Renal cortical epithelial cell (primary cell): ENCODE measurements at places on chromosomes 1 and 21.
A peak's percentile ranks its signal among the peaks of the same experiment; 100 is the strongest.

DNA sequence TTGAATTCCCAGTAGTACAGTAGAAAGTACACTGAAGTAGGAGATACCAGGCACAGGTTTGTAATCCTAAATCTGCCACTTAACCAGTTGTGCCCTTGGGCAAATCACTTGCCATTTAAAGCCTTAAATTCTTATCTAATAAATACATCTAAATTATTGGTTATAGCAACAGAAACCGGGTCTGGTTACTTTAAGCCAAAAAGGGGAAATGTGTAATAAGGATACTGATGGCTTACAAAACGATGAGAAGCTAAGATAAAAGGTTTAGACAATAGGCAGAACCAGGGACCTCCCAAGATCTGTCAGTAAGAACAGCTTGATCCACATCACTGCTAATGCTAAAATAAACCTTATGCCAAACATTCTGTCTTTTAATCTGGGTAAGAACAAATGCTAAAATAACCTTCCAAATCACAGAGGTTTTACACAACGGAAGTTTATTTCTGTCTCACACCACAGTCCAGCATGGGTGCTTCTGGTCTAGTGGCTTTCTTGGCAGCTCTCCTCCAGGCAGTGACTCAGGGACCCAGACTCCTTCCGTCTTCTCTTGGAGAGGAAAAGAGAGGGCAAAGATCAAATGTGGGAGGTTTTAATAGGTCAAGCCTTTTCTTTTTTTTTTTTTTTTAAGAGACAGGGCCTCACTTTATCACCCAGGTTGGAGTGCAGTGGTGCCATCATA is 16.5 kb upstream of the ZMYM1 start:
- DNase-seq = peak; percentile 13

GRCh38 chr1:10644307-10645128 is 151.9 kb downstream of the CASZ1 start:
- no peak for DNase-seq

DNA sequence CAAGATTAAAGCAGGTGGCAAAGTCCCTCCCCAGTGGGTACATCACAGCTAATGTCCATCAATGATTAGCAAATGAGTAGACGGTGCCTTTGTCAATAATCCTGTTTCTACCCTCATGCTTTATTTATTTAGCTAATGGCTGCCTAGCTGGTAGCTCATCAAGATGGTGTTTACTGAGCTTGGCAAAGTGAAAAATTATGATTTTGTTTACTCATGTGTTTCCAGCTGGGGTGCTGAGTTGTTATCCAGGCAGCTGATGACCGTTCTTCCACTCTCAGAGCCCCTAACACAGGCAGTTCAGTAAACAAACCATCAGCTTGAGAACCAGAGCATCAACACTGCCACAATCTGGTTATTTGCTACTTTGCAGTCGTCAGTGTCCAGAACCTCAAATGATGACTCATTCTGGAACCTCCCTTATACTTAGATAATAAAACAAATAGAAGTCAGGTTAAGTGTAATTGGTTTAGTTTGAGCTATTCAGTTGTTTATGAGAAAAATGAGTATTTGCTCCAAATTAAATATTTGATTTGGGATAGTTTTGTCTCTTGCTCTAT is 163.9 kb downstream of the ST6GALNAC5 start:
- DNase-seq = peak; percentile 73

- no peak for DNase-seq
Observed at GRCh38 chr1:208628022-208628914, 384.1 kb upstream of the PLXNA2 start.
